ENCODE measurements at places on chromosomes 7 and 10.

DNA sequence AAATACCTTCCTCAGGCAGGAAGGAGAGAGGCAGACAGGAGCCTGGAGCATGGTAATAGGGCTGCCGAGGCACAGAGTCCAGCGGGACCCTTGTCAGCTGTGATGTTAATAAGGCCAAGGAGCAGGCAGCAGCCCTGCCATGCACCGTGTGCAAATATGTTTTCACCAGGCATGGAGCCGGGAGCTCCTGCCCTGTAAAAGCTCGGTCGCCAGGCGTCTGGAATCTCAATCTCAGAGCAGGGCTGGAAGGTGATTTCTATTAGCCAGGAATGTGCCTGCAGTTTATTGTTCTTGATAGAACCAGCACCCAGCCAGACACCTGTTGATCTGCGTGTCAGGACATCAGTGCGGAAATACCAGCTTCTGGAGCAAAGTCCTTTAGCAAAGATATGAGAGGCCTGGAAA, 469.8 kb downstream of the GLRX3 start:
- DNase-seq, result no peak

GRCh38 chr10:13984647-13985155, 346.0 kb downstream of the FRMD4A start:
- no peak for DNase-seq

DNA sequence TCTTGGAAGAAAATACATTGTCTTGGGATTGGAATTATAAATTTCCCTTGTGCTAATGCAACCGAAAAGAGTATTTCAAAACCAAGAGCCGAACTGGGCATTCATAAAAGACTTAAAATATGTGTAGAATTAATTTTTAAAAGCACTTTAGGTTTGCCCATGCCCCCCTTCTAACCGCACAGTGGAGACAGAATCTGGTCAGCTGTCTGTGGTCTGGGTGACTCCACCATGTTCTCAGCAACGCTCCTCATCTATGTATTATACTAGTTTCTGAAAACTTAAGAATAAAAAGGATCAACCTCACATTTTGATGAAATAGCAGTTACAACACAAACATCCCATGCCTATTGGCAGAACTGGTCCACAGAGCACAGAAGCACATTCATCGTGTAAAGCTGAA, 192.6 kb upstream of the C7orf33 start:
- DNase-seq, result no peak

DNA sequence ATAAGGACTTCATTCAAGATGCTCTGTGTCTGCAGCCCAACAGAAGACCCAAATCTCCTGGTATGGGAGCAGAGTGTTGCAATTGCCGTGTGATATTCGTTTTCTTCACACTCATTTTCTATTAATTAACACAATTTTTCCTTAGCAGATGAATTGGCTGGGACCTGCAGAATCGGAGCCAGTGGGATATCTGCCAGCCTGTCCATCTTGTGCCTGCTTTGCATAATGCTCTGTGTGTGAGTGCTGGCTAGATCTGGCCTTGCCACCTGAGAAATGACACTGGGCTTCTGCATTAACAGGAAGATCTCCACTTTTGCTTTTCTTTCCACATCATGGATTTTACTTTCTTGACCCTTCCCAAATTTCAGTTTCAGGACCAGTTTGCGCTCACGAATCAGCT, 70.4 kb upstream of the GPR158 start:
- DNase-seq, result no peak

DNA sequence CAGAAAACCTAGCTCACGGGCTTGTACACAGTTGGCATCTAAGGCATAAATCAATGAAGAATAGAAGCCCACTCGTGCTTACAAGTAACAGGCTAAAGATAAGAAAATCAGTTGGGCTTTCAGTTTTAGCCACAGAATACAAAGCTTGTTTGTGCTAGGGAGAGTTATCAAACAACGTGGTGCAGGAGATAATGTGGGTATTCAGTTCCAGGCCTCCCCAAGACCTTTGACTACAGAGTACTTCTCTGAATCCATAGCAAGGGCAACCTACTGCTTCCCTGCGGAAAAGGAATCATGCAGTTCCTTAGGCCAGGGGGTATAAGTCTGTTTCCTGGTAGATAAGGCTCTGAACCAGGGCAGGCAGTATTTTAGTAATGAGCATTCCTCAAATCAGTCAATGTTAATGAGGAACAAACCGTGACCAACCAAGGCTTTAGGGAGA, 219.5 kb upstream of the CSTF2T start:
- no peak for DNase-seq

- no peak for DNase-seq
Measured at GRCh38 chr7:121303422-121304101, 25.2 kb upstream of the WNT16 start.

DNA sequence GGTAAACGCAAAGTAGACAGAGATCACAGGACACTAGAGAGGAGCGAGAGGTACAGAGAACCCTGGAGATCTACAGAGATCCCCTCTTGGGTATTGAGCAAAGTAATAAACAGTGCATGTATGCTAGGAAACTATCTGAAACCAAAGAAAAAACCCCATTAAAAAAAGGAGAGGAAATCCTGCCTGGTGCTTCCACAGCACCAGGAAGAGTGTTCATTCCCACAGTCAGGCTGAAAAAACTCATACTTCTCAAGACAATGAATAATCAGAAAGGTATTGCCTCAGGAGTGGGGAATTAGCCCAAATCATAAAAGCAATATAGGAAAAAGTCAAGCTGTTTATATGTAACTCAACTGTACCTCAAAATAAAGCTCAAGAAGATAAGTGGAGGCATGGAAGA, 59.1 kb downstream of the ANKRD26 start:
- no peak for DNase-seq

- no peak for DNase-seq
Measured at GRCh38 chr10:103681617-103682399, 173.6 kb downstream of the SH3PXD2A start.

GRCh38 chr7:75756991-75757676, 14.9 kb downstream of the CCL26 start:
- no peak for DNase-seq

DNA sequence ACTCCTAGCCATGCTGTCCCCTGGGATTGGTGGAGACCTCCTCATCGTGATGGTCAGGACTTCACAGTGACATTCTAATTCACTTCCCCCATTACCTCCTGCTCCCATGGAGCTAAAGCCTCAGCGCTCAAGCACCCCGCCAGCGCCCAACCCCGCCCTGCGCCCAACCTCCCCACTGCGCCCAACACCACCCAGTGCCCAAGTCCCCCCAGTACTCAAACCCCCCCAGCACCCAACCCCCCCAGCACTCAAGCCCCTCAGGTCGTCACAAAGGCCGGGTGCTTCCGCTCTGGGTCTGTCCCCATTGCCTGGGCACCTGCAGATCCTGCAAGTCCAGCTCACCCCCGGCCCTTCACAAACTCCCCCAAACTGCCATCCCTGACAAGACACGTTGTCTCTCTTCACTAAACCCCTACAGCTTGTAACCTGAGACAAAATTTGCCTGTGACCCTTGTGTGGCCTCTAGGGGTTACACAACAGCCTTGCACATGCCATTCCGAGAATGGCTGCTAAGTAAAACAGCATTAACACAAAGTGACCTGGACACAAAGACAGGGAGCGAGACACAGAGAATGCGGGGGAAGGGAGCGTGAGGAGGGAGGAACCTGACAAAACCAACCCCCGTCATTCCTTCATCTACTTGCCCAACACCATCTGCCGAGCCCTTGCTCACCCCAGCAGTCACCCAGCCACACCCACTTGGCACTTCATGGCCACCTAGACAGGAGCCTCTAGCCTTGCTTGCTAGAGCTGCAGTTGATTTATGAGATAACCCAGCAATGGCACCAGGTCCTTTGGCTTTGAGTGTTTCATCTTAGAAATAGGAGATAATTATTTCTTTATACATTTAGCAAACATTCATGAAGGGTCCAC, 107.8 kb downstream of the ADARB2 start:
- no peak for DNase-seq

DNA sequence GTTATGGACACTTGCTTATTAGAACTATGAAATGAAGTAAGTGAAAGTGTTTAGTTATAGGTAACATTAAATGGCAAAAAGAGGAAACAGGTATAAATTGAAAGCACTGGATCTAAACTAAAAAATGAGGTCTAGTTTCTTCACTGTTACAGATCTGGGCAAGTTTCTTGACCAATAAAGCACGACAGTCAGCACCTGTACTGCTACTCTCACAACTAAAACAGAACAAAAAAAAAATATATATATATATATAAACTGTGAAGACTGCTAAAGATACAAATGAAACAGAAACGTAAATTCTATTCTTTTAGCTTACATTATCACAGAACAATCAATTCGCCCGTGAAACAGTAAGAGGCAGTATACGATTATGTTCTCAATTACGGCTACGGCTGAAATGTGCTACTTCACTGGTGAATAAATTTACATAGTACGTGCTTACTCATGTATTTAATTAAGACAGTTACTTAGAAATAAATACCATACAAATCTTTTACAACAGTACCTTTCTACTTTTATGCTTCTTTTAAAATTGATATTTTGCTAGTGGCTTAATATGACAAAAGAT, 4.2 kb downstream of the AHR start:
- no peak for DNase-seq

- no peak for DNase-seq
Measured at GRCh38 chr10:85459906-85460305, 906.7 kb downstream of the GRID1 start.

- DNase-seq, result no peak
Measured at GRCh38 chr7:636396-636795, 90.1 kb upstream of the DNAAF5 start.

DNA sequence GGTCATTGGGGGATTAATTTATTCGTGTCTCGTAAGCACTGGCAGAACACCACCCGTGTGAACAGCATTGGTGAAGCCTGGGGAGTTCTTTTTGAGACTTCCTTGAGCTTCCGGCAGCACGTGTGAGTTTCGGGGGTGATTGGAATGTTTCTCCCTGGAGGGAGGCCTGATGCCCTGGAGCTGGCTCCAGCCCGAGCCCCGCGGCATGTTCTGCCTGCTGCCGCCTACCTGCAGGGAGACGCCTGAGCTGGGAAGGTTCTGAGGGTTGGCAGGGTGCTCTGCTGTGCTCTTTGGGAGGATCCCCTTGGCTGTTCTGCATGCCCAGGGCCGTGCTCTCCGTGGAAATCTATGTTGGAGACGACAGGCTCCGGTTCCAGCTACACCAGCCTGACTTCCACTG, 159.3 kb downstream of the MGMT start:
- no peak for DNase-seq

GRCh38 chr10:112307358-112308124, 24.3 kb downstream of the TECTB start:
- DNase-seq, result no peak

DNA sequence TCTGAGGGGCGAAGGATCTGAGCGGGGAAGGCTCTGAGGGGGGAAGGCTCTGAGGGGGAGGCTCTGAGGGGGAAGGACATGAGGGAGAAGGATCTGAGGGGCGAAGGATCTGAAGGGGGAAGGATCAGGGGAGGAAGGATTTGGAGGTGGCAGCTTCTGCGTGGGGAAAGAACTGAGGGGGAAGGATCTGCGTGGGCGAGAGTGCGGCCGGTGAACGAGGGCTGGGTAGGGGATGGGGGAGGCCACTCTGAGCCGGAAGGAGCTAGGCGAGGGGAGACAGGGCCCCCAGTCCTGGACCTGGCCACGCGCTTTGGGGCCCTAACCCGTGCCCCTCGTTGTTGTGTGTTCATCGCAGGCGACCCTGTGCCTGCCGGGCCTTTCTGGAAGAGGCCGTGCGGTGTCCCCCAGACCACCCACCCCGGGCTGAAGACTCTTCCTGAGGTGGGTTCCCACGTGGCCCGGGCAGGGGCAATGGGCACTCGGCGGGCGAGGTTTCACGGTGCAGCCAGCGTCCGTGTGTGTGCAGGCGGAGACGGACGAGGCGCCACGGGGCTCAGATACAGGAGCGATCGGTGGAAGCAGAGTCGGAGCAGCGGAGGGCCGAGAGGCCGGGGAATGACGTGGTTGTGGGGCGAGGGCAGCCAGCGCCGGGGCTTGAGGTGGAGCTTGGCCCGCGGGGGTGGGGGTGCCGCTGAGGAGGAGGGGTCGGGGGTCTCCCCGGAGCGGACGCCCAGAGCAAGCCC, 2.0 kb downstream of the CALY start:
- DNase-seq, result no peak

- no peak for DNase-seq
Measured at GRCh38 chr7:78499283-78499682, 700.7 kb downstream of the PHTF2 start.
